NCI-H2081 treated with DMSO at 0.1 percent for 48 hours (cell line): ENCODE measurements at places on chromosomes 2 and 18.
A peak's percentile ranks its signal among the peaks of the same experiment; 100 is the strongest.

GRCh38 chr2:70344195-70344594 lies 42.3 kb upstream of the FAM136A start:
- no peak for DNase-seq

DNA sequence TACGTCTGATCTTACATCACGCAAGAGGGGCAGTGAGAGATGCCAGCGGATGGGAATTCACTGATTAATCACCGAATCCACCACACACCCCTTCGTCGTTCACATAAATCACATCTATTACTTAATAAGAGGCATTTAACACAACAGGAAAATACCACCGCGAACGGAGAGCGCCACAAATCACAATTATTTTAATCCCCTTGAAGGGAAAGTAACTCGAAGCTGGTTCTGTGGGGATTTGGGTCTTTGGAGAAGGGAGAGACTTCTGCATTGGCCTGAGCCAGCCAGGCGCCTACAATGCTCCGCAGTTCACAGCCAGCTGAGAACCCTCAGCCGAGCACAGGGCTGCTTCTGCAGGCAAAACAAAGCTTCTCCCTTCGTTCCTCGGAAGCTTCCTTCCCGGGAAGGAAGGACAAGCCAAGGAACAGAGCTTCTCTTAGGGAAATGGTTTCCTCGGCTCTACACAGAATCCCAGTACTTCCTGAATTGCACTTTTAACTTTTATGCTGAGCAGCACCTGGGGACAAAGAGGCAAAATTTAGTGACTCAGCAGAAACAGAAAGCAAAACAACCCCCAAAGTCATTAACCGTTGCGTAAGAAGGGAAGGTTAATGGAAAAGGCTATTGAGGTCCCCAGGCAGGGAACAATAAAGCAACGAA lies at the start of gene LRP1B:
LRP1B (minus strand) TSS at position 7 of the 660 bp plus-strand sequence. CDS start 287 bp downstream, outside the sequence.
- no peak for DNase-seq

GRCh38 chr2:129768485-129769184 lies 210.8 kb upstream of the RAB6C start:
- no peak for DNase-seq

- no peak for DNase-seq
Observed at GRCh38 chr2:207760453-207760852, 9.3 kb downstream of the FZD5 start.

GRCh38 chr2:123771928-123772632 lies 253.0 kb upstream of the CNTNAP5 start:
- DNase-seq, result no peak

DNA sequence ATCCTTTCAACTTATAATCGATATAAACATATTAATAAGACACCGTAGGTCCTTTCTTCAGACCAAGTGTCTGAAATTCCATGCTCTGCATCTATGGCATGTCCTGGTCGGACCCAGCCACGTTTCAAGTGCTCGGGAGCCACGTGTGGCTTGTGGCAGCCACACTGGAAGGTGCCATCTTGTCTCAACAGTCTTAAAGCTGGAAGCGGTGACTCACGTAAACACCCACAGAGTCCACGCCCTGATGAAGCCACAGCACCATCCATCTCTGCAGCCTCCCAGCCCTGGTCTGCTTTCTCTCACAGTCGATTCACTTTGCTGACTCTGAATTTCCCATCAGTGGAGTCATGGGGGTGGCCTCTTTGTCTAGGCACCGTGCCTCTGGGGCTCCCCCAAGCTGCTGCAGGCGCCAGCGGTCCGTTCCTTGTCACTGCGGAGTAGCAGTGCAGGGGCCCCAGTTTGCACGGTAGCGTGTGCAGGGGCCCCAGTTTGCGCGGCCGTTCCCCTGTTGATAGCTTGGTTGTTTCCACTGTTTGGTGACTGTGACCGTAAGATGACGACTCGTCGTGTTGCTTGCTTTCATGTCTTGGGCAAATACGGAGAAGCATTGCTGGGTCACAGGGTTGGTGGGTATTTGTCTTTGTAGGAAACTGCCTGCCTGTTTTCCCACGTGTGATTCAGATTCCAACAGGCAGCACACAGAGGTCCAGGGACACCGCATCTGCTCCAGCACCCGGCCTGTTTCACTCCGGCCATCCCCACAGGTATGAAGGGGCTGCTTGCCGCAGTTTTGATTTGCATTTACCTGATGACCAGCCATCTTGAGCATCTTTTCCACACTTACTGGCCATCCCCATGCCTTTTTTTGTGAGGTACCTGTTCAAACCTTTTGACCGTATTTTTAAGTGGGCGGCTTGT lies 240.3 kb downstream of the HDAC4 start:
- no peak for DNase-seq

- no peak for DNase-seq
Observed at GRCh38 chr18:59582395-59582794, 114.8 kb downstream of the CCBE1 start.

GRCh38 chr18:23115683-23116096 lies 19.6 kb upstream of the CABLES1 start:
- no peak for DNase-seq

DNA sequence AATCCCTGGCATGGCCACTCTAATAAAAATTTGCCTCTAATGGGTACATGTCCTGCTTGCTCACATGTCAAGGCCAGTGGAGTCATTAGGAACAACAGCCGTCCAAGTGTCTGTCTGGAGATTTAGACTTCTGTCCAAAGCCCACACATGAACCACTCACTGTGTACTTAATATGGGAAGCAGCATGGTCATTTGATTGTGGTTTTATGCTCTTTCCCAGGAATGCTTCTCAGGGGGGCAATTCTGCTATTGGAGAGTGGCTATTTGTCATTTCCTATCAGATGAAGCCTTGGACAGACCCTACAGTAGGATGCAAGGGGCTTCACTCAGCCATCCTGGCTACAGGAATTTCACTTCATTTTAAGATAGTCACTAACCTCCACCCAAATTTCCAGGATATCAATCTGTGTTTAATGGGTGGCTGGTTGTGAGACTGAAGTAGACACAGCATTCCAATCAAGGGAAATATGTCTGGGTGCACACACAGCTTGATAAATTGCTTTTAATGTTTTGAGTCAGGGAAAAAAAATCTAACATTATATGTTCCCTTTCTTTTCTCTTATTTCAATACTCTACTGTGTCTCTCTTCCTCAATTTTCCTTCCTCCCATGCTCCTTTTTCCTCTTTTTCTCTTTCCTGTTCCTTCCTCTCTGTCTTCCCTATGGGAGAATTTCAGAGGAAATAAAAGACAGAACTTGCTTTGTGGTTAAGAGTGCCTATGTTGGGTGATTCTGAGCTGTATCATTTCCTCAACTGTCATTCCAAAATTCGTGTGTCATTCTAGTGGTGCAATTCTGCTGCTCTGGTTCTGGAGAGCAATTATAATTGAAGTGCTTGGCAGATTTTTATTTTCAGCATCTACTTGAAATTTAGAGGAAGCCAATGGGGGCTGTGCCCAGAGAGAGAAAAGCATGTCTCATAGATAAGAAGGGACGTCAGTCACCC lies 320.1 kb downstream of the OSR1 start:
- DNase-seq, result no peak

GRCh38 chr2:233814056-233814835 lies 36.1 kb downstream of the MROH2A start:
- DNase-seq, result no peak

- peak; percentile 62 for DNase-seq
Observed at GRCh38 chr2:46847185-46847710, 68.4 kb downstream of the MCFD2 start.

DNA sequence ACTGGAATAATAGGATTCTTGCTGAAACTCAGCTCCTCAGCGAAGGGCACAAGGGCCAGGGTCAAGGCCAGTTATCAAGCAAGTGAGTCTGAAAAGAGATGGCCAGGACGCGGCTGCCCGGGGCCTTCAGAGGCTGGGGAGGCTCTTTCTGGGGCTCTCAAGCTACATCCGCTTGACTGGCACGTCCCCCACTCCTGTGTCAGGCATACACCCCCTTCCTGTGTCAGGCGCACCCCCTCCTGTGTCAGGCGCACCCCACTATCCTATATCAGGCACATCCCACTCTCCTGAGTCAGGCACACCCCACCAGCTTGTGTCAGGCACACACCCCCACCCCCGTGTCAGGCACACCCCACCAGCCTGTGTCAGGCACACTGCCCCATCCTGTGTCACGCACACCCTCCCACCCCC lies 91.8 kb downstream of the TPO start:
- DNase-seq, result no peak

- DNase-seq, result no peak
Observed at GRCh38 chr2:239395524-239395923, 5.3 kb downstream of the HDAC4 start.

GRCh38 chr2:43950383-43951008 lies 45.3 kb downstream of the LRPPRC start:
- DNase-seq, result no peak

DNA sequence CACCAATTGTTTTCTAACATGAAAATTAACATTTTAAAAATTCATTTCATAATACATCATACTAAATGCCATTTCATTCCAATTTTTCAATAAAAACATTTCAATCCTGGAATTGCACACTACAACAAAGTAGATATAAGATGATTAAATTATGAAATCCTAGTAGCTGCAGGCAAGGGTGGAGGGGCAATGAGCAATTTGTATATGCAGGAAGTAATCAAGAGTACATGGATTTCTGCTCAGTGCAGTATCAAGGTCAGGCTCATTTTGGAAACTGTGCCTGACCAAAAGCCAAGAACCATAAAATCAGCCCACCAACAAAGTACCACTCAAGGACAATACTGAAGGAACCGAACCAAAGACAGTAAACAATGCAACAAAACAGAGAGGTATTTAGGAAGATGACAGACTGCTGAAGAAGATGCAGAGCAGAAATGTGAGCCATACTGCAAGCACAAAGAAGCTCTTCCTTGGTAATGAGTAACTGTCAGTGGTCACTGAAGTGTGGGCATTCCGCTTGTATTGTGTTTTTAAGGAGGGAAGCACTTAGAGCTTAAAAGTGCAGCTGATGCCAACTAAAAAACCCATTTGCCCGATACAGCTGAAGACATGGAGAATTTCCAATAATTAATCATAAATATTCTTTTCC lies 34.5 kb upstream of the DSEL start:
- DNase-seq, result no peak
